ENCODE measurements at places on chromosomes 4 and X. TPM values are rescaled to one million over a fixed set of nuclear protein-coding genes. Genes with fewer than 3 reads are reported as not detected.

- no peak for DNase-seq
These were observed 11.6 kb downstream of the CXCL13 start for GRCh38 chr4:77617203-77617602.

Gene GLOD5
- total RNA-seq, result not detected

DNA sequence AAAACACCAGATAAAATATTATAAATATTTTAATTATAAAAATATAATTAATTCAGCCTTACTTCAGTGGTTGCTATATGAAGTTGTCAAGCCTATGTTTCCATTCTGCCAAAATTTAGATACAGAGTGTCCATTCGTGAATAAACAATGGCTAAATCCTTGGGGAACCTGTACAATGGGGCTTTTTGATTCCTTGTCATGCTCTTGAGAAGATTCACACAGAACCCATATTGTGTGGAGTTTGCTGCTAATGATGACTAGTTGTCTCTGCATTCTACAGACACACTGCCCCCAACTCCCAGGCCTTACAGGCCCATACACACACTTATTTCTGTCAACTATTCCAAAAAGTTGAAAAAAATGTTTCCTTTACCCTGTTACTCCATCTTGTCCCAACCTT is 33.4 kb upstream of the MAGEC2 start:
- DNase-seq, result no peak

DNA sequence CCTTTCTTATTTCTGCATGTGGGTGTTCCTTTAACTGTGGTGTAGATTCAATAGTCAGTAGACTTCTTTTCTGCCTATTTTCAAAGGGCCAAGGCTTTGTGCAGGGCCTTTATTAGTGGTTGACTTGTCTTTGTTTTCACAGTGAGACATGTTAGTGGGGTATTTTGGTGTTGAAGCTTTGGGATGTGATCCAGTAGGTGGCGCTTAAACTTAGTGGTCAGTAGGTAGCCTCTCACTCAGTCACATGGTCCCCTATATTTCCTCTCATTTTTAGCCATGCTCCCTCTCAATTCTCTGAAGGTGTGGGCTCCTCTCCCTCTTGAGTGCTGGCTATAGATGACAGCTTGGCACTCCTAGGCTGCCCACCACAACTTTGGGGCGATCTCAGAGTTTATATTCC is 23.4 kb upstream of the SLC10A7 start:
- DNase-seq, result no peak

GRCh38 chr4:125676583-125676982 is 361.8 kb downstream of the FAT4 start:
- no peak for DNase-seq
